ENCODE measurements at places on chromosomes 2 and 18. TPM values are rescaled to one million over a fixed set of nuclear protein-coding genes. Genes with fewer than 3 reads are reported as not detected.

DNA sequence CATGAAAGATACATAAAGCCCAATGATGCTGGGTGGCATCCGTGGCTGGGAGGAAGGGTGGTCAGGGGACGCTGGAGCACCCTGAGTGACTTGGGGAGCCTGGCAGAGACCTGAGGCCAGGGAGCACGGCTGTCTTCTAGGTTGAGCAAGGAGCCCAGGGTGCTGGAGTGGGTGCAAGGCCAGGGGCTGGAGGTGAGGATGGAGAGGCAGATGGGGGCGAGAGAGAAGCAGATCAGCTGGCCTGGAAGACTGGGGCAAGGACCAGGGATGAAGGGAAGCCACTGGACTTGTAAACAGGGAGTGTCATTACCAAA lies 52.2 kb downstream of the FAM178B start:
- DNase-seq = no peak

GRCh38 chr18:74420481-74420880 lies 36.6 kb downstream of the DIPK1C start:
- no peak for DNase-seq

CXCR2 gene
- total RNA-seq = 0.47 TPM

DNA sequence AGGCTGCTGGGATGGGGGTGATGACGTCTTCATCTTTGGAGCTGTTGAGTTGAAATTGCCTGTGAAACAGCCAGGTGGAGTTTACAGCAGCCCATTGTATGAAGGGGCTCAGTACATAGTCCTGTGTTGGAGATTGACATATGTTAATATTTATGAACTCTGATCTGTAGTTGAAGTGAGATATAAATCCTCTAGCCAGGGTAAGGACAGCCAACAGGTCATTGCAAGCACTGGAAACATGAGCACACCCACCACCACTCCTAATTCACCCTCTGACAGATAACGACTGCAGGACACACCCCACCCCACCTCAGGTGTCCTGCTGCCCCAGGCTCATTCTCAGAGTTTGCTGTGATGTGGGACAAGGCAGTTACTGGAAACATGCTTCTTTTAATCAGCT lies 112.4 kb upstream of the TRIB2 start:
- DNase-seq = no peak

UGT1A3 gene
- total RNA-seq = not detected

DNA sequence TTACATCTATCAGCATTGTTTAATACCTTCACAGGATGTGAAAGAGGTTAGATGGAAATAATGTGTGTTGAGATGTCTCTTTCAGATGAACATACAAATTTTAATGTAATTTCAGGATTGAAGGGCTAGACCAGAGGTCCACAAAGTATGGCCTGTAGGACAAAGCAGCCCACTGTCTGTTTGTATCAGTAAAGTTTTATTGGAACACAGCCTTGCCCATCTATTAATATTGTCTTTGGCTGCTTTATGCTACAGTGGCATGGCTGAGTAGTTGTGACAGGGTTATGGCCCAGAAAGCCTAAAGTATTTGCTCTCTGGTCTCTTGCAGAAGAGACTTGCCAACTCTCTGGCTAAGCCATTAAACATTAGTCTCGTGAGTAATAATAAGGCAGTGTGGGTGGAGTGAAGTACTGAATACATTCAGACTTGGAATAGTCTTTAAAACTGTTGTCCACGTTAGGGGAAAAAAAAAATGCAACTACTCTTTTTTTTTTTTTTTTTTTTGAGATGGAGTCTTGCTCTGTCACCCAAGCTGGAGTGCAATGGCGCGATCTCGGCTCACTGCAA lies 74.5 kb upstream of the NOSTRIN start:
- no peak for DNase-seq

DNA sequence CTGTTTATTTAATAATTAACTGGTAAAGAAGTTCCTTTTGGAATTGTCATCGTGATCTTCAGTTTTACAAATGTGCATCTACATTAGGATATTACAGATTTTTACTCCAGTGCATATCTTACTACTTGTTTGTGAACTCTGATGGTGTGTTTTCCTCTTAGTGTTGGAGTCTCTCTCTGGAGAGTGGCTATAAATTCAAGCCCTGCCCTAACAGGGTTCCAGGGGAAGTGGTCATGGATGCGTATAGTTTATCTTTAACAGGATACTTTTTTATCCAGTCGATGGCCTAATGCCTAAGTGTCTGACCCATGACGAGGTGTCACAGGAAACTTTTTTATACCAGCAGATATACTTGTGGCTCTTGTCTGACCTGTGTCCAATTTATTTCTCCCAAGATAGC lies 75.4 kb downstream of the CHN1 start:
- DNase-seq = no peak

EN1 gene
- total RNA-seq = not detected

GRCh38 chr2:239951129-239951734 lies 73.9 kb downstream of the NDUFA10 start:
- no peak for DNase-seq

MOB1A gene
- total RNA-seq = 167 TPM

SLC4A3 gene
- not detected for total RNA-seq

GPR55 gene
- total RNA-seq = 0.26 TPM

GRCh38 chr2:102005989-102006885 lies 14.5 kb downstream of the IL1R2 start:
- no peak for DNase-seq

DNA sequence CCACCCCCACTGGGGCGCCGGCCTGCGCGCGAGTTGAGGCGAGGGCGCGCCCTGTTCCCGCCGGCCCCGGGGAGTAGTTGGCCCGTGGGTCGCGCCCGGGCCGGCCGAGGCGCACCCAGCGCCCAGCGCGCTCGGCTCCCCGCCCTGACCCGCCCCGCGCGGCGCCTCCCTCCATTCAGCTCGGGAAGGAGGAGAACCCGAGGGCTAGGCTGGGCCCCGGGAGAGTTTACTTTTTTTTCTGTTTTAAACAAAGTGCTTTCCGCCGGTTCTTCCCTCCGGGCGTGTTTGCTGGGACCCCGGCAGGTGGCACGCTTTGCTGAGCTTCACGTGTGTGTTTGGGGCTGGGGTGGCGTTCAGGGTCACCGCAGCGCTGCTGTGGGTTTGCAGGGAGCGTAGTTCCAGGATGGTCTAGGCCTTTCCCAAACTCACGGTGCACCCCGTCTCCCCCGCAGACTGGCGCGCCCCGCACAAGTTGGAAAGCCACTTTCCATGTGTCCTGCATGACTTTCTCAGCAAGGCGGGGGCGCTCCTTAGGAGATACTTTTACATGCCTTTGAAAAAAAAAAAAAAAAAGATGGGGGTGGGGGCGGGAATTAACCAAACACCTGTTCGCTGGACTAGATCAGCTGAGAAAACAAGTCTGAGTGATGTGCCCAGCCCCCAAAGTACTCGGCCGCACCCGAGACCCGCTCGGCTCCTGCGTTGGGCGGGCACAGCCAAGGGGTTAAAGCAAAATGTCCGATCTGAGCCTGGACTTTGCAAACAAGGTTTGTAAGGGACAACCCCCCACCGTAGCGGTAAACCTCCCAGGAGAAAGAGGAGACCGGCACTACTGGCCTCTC lies 825 bp downstream of the ITGA6 start:
- no peak for DNase-seq

RAX gene
- not detected for total RNA-seq

- no peak for DNase-seq
Measured at GRCh38 chr18:22985250-22985649, 52.1 kb downstream of the RBBP8 start.

DNA sequence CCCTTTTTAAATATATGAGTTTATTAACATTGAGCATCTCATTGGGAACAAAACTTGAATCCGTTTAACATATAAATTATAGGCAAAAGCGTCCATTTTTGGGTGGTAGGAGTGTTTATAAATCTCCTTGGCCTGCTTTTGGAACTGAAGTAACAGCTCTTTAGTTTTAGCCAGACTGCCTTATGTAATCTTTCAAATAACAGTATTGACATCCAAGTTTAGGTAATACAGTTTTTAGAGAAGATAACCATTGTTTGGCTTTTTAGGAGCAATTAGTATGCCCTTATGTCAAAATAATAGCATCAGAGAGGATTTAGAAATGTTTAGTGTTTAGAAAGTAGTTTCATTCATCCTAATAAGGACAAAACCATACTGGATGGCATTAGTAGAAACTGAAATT lies 361.9 kb downstream of the ARHGAP15 start:
- DNase-seq = no peak

DNA sequence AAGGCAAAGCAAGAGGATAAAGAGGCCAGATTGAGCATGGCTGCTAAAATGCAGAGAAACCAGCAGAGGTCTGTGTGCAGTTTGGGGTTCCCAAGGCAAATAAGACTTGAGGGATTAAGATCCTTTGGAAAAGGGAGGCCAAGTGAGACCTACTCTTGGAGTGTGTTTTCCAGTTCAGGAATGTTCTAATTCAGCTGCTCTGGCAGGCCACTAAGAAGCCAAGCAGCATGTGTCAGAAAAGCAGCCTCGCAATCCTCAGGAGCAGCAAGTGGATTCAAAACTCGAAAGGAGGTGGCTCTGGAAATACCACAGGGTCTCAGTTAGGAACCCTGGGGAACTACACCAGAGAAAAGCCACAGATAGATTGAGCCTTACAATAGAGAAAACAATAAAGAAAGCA lies 569.2 kb downstream of the METTL4 start:
- DNase-seq = no peak

DNA sequence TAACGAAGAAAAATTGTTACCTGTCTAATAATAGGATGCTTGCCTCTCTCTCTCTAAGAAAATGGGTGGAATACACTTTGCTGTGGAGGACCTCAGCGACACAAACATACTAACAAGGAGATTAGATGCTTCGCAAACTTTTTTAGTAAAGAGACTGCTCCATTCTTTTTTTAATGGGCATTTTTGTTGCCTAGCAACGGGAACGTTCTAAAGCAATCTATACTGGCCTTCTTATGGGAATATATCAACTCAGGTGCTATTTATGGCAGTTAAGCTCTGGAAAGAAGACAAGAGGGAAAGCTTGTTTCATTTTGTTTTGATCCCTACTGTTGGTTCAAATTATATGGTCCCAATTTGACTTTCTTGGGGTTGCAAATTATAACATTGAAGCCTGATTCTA lies 86.8 kb upstream of the CBLN2 start:
- no peak for DNase-seq

ZNF804A gene
- not detected for total RNA-seq

DNA sequence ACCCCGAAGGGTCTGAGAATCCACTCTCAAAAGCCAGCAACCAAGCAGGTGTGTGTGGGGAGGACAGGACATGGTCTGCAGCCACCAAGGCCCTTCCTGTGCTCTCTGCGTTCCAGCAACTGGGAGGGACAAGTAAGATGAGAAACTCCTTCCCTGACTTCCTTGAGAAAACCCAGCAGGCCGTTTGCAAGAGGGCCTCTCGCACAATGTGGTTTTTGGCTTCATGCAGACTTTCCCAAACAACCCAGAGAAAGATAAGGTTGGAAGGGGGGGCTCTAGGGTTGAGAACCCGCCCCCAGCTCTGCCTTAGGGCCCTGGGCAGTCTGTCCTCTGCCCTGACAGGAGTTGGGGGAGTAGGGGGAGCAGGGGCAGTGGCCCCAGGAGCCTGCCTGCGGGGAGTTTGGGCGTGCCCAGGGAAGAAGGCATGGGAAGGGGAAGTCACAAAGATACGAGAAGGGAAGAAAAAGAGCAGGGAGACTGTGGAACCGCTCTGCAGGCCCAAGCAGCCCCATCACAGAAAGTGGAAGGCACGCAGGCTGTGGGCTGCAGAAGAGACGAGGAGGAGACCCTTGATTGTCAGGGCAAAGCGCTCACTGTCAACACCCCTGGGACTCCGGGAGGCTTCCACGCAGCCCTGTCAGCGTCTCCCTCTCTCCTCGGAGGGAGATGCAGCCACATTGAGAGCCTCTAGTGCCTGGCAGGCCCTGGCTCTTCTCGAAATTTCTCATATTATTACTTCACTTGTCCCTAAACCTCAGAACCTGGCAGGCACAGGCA lies 99.8 kb downstream of the SMAD7 start:
- DNase-seq = no peak

DNA sequence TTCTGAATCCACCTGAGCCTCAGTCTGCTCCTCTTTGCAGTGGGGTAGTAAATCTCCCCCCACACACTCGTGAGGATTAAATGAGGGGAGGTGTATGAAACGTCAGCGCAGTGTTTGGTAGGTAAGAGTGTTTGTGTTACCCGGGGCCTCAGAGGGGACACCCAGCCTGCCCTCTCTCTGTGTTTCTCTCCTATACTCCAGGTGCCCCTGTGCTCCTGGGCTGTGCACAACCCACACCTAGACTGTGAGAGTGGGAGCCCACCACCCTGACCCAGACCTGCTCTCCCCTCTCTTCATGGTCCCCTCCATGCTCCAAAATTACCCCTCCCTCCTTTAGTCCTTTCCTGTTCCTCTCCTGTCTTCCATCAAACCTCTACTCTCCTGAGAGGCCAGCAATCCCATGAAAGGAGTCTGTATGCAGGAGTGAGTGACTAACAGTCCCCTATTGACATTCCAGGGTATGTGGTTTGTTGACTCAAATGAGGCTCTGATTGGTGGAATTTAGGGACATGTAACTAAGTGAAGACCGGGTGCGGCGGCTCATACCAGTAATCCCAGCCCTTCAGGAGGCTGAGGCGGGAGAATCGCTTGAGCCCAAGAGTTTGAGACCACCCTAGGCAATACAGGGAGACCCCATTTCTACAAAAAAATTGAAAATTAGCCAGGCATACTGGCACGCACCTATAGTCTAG lies 10.4 kb downstream of the CIB4 start:
- no peak for DNase-seq

GRCh38 chr2:111679202-111679601 lies 204.8 kb downstream of the ANAPC1 start:
- no peak for DNase-seq

GRCh38 chr2:29162204-29162928 lies 47.2 kb downstream of the CLIP4 start:
- DNase-seq = no peak

Data from natural killer cell treated with Interleukin-12 subunit alpha and Interleukin-12 subunit beta and Interleukin-15 and Interleukin-18, amount 100 ng/mL, for 72 hours (primary cell).